ENCODE measurements at places on chromosomes 1 and 21.

- DNase-seq: peak; percentile 41
These were observed 38.2 kb downstream of the ZBTB17 start for GRCh38 chr1:15937706-15938168.

DNA sequence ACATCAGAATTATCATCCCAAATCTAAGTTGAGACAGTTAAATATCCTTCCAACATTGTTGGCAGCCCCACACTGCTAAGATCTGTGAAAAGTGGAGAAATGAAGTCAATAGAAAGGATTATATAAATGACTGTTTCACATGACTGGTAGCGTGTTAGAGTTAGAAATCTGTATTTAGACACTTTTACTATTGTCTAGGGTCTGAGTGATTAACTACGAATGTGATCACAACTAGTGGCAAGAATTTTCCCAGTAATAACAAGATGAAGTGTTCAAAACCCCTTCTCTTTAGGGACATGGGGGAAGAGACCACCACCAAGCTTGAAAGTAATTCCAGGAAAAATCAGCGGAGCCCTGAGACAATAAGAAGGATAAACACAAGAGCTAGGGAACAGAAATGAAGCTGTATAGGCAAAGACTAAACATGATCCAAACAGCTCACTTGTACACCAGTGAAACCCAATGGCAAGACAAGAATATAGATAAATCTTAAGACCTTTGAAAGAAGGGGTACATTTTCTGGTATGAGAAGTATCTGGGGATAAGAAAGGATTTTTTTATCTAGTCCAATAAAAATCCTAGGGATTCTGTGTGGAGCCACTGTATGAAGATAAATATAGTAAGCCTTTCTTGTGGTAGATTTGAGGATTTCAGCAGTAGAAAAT lies 646.6 kb upstream of the USP24 start:
- no peak for DNase-seq

- no peak for DNase-seq
These were observed 3.3 kb downstream of the CAPN2 start for GRCh38 chr1:223715604-223716172.

GRCh38 chr1:228364706-228365213 lies 41.9 kb downstream of the TRIM11 start:
- DNase-seq: no peak

- peak; percentile 15 for DNase-seq
These were observed 314.3 kb downstream of the BACH1 start for GRCh38 chr21:29613021-29613420.

GRCh38 chr1:19484798-19485361 lies 459 bp downstream of the CAPZB start:
- DNase-seq: peak; percentile 30

GRCh38 chr1:67676287-67676686 lies 8.7 kb upstream of the GADD45A start:
- no peak for DNase-seq

GRCh38 chr1:215084621-215085020 lies 2.1 kb downstream of the KCNK2 start:
- DNase-seq: no peak

- DNase-seq: peak; percentile 61
These were observed 125.9 kb downstream of the RIPK4 start for GRCh38 chr21:41640748-41641509.

DNA sequence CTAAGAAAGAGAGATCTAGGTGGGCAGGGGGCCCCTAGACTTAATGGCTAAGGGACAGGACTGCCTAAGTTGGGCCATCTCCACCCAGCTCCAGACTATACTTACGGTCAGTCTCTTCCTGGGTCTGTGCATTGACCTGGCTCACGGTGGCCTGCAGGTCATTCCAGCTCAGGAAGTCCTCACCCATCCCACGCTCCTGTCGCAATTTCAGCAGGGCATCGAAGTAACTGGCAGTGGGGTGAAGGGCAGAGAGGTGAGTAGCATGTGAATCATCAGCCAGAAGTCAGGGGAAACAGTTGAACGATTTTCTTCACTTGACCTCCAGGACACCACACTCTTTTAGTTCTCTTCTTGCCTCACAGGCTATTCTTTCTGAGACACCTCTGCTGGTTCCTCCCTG lies 20.5 kb downstream of the IQGAP3 start:
- DNase-seq: peak; percentile 88

GRCh38 chr1:220527908-220528678 lies at the start of gene MARK1:
Gene MARK1, plus strand, starts transcription at chr1:220528136. Its CDS starts 687 bp downstream, at chr1:220528823.
- peak; percentile 56 for DNase-seq

GRCh38 chr1:236608930-236609726 lies 4.8 kb upstream of the HEATR1 start:
- peak; percentile 60 for DNase-seq

DNA sequence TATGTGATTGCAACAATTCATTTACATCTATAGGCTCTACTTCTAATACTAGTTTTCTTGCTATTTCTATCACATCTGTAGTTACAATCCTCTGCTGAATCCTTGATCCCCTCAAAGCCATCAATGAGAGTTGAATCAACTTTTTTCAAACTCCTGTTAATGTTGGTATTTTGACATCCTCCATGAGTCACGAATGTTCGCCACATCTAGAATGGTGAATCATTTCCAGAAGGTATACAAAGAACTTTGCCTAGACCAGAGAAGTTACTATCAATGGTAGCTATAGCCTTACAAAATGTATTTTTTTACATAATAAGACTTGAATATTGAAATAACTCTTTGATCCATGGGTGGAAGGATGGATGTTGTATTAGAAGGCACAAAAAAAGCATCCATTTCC lies 110.0 kb downstream of the AMY1C start:
- no peak for DNase-seq

DNA sequence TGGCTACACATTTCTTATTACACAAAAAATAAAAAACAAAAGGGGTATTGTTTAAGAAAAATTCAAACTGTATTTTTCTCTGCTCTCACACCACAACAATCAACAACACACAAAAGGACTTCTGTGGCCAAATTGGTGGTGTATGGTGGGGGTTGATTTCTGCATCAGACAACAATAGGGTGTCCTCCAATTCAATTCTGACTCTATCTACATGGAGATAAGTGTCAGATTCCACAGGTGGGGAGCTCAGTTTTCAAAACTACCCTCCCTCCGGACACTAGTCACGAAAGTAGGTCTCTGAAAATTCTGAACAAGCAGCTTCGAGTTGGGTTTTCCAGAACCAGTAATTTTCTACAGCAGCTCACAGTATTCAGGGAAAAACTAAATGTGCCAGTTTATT lies 744.9 kb upstream of the NCAM2 start:
- no peak for DNase-seq

DNA sequence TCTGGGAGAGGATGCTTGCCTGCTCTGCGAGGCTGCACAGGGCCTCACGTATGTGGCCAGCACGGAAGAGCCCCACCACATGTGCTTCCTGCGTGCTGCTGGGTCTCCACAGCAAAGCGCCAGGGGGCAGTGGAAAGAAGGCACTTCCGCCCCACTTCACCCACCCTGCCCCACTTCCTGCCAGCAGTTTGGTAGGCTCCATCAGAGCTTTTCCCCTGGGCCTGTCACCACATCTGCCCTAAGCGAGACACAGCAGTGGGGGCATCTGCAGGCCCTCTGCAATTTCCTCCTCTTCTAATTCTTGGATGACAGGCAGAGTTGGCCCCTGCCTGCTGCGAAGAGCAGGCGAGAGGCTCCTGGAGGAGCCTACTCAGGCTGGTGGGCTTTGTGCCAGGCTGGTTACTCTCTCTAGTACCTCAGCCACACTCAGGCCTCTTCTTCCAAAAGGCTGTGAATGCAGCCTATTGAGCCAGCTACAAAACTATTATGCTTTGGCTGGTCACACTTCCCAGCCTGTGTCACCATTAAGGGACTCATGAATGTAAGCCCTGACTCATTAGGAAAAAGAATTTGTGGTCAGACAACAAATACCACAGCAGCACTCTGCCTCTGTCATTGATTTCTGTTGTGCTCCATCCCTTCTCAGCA lies 25.0 kb downstream of the CD244 start:
- DNase-seq: peak; percentile 86

- peak; percentile 60 for DNase-seq
These were observed 844 bp downstream of the ZMYM6 start for GRCh38 chr1:35030756-35031446.

DNA sequence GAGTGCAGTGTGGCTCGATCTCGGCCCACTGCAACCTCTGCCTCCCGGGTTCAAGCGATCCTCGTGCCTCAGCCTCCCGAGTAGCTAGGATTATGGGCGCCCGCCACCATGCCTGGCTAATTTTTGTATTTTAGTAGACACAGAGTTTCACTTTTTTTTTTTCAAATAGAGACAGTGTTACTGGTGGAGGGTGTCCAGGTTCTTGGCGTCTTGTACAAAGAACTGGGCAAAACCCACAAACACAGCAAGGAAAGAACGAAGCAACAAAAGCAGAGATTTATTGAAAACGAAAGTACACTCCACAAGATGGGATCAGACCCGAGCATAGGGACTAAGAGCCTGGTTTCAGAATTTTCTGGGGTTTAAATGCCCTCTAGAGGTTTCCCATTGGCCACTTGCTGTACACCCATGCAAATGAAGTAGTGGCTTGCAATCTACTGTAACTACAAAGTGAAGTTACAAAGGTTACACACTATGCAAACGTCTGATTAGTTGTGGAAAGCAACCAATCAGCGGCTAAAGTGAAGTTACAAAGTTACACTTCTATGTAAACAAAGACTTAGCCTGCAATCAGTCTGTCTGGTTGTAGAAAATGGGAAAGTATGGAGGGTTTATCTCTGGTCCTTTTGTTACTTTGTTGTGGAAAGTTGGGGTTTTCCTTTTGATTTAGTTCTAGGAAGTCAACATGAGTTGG lies 199.1 kb downstream of the DYRK1A start:
- no peak for DNase-seq

GRCh38 chr21:41441546-41441945 lies 15.5 kb downstream of the MX1 start:
- no peak for DNase-seq

- DNase-seq: peak; percentile 75
These were observed at the start of gene ELOA for GRCh38 chr1:23743287-23744152. Gene ELOA, plus strand, starts transcription at chr1:23743471. Its CDS starts 33 bp downstream, at chr1:23743504.

DNA sequence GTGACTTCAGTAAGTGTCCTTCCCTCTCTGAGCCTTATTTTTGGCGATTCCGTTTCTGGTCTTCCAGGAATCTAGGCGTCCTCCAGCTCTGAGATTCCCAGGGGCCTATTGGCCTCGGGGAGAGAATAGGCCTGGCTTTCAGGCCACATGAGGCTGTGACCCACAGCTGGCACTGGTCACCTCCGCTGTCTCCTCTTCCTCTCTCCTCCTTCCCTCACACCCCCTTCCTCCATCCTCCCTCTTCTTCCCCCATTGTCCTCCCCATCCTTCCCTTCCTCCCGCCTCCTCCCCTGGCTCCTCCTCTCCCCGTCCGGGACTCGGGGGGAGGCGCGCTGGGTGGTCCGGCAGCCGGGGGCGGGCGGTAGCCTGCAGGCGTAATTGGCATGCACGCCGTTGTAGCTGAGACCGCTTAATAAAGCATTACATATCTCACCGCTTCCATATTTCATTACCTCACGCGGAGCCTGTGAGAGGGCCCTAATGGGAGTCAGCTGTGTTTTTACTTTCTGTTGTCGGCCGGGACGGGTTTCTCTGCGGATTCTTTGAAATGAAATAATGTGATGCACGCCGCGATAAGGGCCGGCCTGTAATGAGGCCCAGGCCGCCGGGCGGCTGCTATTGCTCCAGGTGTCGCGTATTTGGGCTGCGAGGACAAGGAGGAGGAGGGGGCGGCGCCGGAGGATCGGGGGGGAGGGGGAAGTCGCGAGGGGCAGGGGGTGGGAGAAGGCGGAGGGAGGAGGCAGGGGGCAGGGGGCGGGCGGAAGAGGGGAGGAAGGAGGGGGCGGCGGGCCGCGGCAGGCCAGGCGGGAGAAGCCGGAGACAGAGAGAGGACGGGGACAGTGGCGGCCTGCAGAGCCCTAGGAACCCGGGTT lies 95.3 kb downstream of the FOXD2 start:
- DNase-seq: peak; percentile 7

DNA sequence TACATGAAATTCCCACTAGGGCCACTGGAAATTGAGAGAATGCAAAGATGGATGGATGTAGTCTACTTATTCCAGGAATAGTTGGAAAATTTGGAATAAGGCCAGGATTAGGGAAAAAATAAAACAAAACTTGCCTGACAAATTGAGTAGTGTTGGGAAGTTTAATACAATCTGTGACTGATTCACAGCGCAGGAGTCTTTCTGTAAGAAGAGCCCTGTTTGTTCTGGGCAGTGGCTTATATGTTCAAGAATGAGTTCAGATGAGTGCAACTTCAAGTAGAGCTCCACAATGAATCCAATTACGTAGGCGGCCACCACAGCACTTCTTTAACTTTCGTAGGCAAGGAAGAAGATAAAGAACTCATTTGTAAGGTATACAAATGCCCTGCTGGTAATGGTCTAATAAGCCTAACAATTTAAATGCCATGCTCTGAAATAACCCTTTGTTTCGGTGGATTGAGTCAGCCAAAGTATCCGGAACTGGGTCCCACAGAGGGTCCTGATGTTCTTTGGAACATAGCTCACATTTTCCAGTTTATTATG lies 47.1 kb upstream of the KCNE1 start:
- DNase-seq: no peak
